Astrocyte (in vitro differentiated cells and primary cell): ENCODE measurements at places on chromosomes 11 and 22. TPM values are rescaled to one million over a fixed set of nuclear protein-coding genes. Genes with fewer than 3 reads are reported as not detected.

Gene KCNQ1OT1
- 2.5 TPM in 2 replicates for total RNA-seq

Gene TNRC6B
- 45.2 and 51.2 TPM in 2 replicates for total RNA-seq

Gene SLC25A18
- 0.48 and 0.55 TPM in 2 replicates for total RNA-seq

Gene CCDC81
- total RNA-seq: 4.3 and 4.5 TPM in 2 replicates

DNA sequence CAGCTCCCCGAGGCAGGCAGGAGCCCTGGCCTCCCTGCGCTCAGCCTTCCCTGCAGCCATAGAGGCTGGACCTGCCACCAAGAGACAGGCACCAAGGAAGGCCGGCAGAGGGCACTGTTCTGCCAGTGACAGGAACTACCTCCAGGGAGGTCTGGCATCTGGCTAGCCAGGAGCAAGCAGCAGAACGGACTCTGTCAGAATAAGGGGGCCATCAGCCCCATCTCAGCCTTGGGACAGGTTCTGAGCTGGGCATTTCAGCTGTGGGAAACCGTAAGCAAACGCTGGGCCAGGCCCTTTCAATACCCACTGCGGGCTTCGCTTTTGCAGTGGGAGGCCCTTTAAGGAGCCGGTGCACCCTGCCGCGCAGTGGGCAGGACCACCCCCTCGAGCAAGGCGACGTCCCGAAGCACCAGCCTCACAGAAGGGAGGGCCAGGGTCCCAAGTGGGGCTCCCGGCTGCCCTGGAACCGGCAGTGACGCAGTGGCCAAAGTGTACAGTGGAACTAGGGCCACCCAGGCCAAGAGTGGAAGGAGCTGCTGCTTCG, 18.2 kb downstream of the IFT27 start:
- no peak overlapping the region for H3K4me3 ChIP-seq
- DNase-seq: peak; percentile 28
- no peak overlapping the region for H3K27ac ChIP-seq
- H3K36me3 ChIP-seq: no peaks in the 10 kb centered on the region
- H3K27me3 ChIP-seq: peaks cover 7% of the 10 kb centered on the region
- H3K4me1 ChIP-seq: no peaks in the 10 kb centered on the region

DNA sequence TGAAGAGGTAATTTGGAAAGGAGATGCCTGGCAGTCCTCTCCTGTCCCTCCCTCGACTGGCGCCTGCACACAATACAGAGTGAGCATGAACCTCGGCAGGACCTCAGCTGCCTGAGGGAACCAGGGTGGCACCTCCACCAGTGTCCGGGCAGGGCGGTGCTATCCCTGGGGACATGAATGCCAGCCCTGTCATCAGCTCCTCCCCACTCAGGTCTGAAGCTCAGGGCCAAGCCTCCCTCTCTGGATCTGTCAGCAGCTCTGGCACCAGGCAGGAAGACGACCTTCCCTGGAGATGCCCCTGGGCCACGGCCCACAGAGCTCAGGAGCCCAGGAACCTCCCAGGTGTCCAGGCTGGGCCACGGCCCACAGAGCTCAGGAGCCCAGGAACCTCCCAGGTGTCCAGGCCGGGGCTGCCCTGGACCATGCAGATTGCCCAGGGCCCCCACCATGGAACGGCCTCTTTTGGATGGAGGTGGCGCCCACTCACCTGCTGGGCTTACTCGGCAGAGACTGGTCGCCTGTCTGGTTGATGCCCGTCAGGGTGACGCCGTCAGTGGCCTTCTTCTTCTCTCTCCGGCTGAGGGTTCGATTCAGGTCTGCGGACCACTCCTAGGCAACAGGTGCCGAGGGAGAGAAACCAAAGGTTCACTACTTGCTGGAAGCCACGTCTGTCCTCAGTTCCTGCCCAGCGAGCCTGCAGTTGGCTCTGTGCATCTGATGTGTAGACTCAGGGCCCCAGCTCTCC, 21.7 kb upstream of the ARFGAP3 start:
- no peaks in the 10 kb centered on the region for H3K4me1 ChIP-seq
- no peak overlapping the region for H3K27ac ChIP-seq
- H3K4me3 ChIP-seq: no peak overlapping the region
- H3K27me3 ChIP-seq: no peaks in the 10 kb centered on the region
- no peak for DNase-seq

GRCh38 chr22:22329792-22330191, 85.2 kb downstream of the VPREB1 start:
- DNase-seq: no peak
- H3K36me3 ChIP-seq: no peaks in the 10 kb centered on the region
- no peak overlapping the region for H3K4me3 ChIP-seq
- H3K4me1 ChIP-seq: no peaks in the 10 kb centered on the region

GRCh38 chr11:22832315-22833015, 2.9 kb upstream of the SVIP start:
- no peaks in the 10 kb centered on the region for H3K36me3 ChIP-seq
- no peaks in the 10 kb centered on the region for H3K27me3 ChIP-seq
- no peak overlapping the region for H3K4me3 ChIP-seq
- no peak overlapping the region for H3K27ac ChIP-seq
- DNase-seq: no peak

DNA sequence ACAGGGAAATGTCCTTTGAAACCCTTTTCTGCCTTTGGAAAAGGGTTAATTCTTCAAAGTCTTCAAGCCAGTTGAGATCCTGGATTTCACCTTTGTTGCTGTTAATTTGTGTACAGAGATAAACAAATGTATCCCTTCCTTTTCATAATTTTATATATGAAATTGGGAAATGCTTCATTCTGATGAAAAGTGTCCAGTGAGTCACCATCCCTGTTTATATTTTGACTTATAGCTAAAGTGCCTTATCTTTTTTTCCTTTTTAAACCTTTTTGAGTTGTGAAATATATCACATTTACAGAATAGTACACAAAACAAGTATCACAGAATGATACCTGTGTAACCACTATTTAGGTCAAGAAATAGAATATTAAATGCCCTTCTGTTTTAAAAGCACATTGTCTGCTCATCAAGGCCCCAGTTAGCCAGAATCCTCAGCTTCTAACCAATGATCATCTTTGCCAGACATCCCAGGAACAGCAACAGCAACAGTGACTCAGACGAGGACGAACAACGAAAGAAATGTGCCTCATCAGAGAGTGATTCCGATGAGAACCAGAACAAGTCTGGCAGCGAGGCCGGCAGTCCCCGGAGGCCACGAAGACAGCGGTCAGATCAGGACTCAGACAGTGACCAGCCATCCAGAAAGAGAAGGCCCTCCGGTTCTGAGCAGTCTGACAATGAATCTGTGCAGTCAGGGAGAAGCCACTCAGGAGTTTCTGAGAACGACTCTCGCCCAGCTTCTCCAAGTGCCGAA, 27.3 kb downstream of the CTR9 start:
- peak overlapping the region; percentile 74 for H3K27ac ChIP-seq
- no peak overlapping the region for H3K4me3 ChIP-seq
- peak; percentile 83 for DNase-seq
- peaks cover 8% of the 10 kb centered on the region for H3K4me1 ChIP-seq
- H3K36me3 ChIP-seq: peaks cover 37% of the 10 kb centered on the region
- no peaks in the 10 kb centered on the region for H3K27me3 ChIP-seq

DNA sequence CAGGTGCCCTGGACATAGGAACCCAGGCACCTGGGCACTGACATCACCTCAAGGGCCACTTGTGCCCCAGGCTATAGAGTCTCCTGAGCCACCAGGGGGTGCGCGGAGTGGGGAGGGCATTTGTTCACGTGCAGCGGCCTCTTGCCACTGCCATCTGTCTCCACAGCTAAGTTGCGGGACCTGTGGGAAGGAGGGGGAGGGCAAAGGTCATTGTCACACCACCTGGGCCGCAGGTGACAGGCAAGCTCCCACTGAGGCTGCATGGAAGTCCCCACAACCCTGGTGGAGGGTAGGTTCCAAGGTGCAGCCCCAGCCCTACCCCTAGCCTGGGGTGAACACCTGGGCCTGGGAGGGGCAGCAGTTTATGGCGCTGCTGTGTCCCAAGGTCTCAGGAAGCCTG, 79.5 kb downstream of the PIWIL3 start:
- no peak for DNase-seq
- no peaks in the 10 kb centered on the region for H3K36me3 ChIP-seq
- H3K27ac ChIP-seq: no peak overlapping the region

- H3K27ac ChIP-seq: no peak overlapping the region
- peak; percentile 24 for DNase-seq
- no peaks in the 10 kb centered on the region for H3K27me3 ChIP-seq
- H3K36me3 ChIP-seq: no peaks in the 10 kb centered on the region
- H3K4me3 ChIP-seq: no peak overlapping the region
These were observed 351.1 kb downstream of the CADM1 start for GRCh38 chr11:115153135-115153534.

- DNase-seq: no peak
- no peak overlapping the region for H3K4me3 ChIP-seq
- no peaks in the 10 kb centered on the region for H3K36me3 ChIP-seq
- H3K27ac ChIP-seq: no peak overlapping the region
These were observed 13.7 kb downstream of the ZBTB16 start for GRCh38 chr11:114073007-114073827.

GRCh38 chr11:45664376-45665205, 831 bp downstream of the CHST1 start:
- H3K27me3 ChIP-seq: peaks cover 19% of the 10 kb centered on the region
- H3K27ac ChIP-seq: no peak overlapping the region
- H3K4me1 ChIP-seq: peaks cover 25% of the 10 kb centered on the region
- H3K36me3 ChIP-seq: no peaks in the 10 kb centered on the region
- peak overlapping the region; percentile 36 for H3K4me3 ChIP-seq

DNA sequence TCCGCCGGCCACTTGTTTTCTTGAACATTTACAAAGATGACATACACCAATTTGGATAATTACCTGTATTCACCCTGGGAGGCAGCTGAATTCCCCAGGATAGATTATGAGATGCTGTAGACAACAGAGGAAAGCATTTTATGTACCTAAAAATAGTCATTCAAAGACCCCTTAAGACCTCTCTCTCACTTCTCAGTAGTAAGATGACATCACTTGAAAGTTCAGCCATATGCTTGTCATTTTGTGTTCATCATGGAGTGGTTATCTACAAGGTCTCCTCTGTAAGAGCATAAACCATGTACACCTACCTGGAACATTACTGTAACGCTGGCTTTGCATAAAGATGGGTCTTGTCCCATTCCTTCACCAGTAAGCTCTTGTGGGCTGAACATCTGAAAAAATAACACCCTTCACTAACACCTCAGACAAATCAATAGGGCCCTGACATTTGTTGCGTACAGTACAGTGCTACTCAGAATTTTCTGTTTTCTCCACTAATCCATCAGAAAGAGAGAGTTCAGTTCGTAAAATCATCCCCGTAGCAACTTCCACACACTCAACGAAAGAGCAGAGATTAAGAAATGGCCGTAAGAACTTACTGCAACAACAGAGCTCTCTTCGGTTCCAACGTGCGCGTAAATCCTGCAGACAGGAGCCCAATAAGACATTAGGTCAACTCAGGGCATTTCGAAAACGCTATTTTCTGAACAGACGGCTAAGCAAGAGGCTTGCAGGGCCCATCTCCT, 15.6 kb upstream of the WDR74 start:
- peaks cover 35% of the 10 kb centered on the region for H3K36me3 ChIP-seq
- peak overlapping the region; percentile 92 for H3K4me3 ChIP-seq
- peaks cover 22% of the 10 kb centered on the region for H3K4me1 ChIP-seq
- H3K27ac ChIP-seq: peak overlapping the region; percentile 56
- no peaks in the 10 kb centered on the region for H3K27me3 ChIP-seq
